ENCODE measurements at places on chromosomes 16 and 17.

DNA sequence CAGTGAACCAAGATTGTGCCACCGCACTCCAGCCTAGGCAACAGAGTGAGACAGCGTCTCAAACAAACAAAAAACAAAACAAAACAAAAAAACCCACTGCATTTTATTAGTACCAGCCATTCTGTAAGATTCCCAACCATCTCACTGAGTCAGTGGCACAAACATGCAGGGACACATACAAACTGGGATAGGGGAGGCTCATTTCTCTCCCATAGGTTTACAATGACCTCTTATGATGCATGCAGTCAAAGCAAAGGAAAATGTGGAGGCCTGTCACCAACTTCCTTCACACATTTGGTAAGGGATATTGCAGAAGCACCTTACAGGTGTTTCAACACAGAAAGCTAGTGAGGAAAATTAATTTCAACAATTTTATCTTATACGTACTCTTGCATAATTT, 12.4 kb upstream of the STRADA start:
- no peak for DNase-seq

- DNase-seq = no peak
Observed at GRCh38 chr17:10842658-10843057, 4.8 kb upstream of the PIRT start.

- DNase-seq = no peak
Observed at GRCh38 chr17:67448449-67448848, 71.4 kb downstream of the PITPNC1 start.

GRCh38 chr17:200586-200985, 19.1 kb upstream of the DOC2B start:
- DNase-seq = no peak

GRCh38 chr16:88430185-88430523, 22.9 kb upstream of the ZFPM1 start:
- no peak for DNase-seq
